ENCODE measurements at places on chromosomes 12 and 14.
A peak's percentile ranks its signal among the peaks of the same experiment; 100 is the strongest.

GRCh38 chr12:132646850-132647249, 28.3 kb downstream of the P2RX2 start:
- no peak for DNase-seq

DNA sequence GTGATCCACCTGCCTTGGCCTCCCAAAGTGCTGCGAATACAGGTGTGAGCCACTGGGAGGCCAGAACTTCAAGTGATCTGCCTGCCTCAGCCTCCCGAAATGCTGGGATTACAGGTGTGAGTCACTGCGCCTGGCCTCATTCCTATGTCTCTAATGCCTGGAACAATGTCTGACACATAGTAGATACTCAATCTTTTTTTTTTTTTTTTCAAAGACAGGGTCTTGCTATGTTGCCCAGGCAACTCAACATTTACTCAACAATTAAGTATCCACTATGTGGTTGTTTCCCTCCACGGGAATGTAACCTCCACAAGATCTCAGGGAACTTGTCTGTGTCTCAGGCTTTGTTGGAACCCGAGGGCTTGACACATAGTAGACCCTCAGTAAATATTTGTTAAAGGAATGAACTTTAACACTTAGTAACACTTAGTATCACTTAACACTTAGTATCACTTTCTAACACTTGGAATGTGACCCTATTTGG, 3.0 kb upstream of the TMEM120B start:
- no peak for DNase-seq

- no peak for DNase-seq
These were observed 737.1 kb upstream of the FLRT2 start for GRCh38 chr14:84792722-84793410.

- no peak for DNase-seq
These were observed 61.4 kb upstream of the MANSC4 start for GRCh38 chr12:27841392-27841882.

DNA sequence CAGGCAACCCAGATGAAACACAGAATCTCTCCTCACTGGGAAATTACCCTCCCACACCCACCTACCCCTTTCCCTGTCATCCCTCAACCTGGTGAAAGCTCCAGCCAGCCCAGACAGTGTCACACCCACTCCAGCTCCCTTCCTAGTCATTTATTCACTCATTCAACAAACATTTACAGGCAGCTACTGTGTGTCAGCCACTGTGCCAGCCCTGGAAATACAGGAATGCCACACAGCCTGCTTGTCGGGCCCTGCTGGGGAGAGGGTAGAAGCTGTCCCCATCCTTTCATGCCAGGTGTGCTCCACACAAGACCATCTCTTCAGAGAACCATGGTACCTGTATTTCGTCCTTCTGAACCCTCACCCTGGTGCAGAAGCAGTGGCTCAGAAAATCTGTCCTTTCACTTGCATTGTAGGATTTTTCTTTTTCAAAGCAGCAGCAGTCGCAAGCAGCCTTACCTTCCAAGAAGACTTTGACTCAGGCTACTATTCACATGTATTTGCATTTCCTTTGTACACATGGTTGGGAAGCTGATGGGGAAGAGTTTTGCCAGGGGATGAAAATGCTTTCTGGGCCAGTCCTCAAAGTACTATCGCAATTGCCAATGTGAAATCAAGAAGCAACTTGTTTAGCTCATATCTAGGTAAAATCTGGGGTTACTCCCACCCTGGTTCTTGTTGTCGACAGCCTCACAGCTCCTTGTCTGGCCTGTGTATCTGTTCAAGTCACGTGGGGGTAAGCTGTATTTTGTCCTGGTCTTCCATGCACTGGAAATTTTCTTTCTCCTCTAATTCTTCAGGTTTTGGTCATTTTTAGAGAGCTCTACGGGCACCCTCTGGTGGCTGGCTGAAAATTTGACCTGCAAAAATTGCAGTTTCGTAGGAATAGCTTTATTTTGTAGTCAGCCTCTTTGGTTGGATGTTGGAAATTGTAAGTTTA, 147.4 kb upstream of the EGLN3 start:
- DNase-seq, result peak; percentile 33

DNA sequence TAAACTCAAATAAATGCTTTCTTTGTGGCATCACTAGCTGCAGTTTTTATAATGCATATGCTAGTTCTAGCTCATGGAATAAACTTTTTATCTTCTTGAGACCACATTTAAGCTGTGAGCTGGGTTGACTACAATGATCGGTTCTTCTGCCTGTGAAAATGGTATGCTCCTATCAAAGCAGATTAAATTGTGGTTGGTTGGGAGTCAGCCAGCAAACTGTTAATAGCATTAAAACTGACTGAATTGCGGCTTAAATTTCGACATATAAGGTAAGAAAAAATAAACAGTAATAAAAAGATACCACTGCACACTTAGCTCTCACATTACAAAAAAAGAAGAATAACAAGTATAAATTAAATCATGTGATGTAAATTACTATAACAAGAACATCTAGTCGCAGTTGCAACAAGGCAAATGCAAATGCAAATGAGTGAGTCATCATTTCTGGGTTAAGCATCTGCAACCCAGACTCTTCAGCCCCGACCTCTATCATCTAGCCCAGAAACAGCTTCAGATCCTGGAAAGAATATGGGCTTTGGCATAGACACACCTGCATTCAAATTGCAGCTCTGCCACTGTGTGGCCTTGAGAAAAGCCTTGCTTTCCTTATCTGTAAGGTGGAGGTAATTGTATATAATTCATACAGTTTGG, 19.8 kb upstream of the DHRS7 start:
- no peak for DNase-seq

GRCh38 chr14:58963873-58964597, 224.4 kb upstream of the DAAM1 start:
- DNase-seq, result no peak

DNA sequence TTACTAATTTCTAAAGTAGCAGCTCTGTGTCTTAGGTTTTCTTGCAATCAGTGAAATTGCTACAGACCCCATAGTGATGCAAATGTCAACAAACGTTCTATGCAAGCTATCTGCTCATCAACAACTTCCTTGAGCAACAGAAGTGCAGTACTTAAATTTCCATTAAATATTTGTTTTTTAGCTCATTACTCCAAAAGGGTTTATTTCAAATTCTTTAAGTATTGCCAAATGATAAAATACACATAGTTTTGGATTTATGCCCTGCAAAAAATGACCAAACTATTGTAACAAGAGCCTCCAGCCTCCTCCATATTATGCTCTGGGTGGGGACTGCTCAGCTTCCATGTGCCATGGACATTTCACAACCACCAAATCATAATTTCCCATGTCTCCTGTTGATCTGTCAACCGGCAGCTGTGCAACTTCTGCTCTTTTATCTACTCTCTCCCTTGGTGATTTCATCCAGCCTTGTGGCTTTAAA, 4.4 kb downstream of the BDKRB1 start:
- no peak for DNase-seq

DNA sequence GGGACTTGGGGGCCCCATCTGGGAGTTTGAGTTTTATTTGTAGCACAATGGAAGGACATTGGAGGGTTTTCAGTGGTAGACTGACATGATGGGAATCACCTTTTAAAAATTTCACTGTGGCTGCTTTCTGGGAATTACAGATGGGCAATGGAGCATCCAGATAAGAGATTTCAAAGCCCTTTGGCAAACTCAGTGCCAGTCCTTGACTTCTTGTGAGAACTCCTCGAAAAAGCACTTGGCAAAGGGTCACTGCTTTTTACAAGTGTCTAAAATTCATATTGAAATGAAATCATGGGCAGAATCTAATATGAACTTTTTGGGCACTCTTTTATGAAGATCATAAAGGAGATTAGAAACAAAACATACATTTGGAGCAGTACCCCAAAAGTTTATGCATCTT, 34.3 kb upstream of the IGF1 start:
- DNase-seq, result no peak

GRCh38 chr14:99296517-99296916, 24.5 kb upstream of the BCL11B start:
- no peak for DNase-seq

- no peak for DNase-seq
These were observed 70.8 kb downstream of the SRGAP1 start for GRCh38 chr12:63915105-63915800.

GRCh38 chr14:73591690-73592449, at the start of gene ACOT4:
TSS of gene ACOT4 (plus strand) at chr14:73591873. CDS start at chr14:73591960, 87 bp downstream.
- DNase-seq, result peak; percentile 43

DNA sequence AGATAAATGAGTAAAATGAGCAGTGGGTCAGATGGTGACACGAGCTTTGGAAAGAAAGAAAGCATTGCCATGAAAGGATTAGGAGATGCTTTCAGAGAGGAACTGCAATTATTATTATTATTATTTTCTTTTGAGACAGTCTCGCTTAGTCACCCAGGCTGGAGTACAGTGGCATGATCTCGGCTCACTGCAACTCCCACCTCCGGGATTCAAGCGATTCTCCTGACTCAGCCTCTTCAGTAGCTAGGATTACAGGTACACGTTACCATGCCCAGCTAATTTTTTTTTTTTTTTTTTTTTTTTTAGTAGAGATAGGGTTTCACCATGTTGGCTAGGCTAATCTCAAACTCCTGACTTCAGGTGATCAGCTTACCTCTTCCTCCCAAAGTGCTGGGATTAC, 77.4 kb downstream of the ST8SIA1 start:
- no peak for DNase-seq

GRCh38 chr12:64025174-64025958, 180.9 kb downstream of the SRGAP1 start:
- DNase-seq, result no peak

- peak; percentile 68 for DNase-seq
These were observed 1498.5 kb upstream of the TMEM132C start for GRCh38 chr12:126768517-126768916.

- no peak for DNase-seq
These were observed 246.7 kb downstream of the DACT1 start for GRCh38 chr14:58884442-58884841.

GRCh38 chr12:46938071-46938678, 112.4 kb upstream of the SLC38A4 start:
- no peak for DNase-seq

- DNase-seq, result no peak
These were observed 28.8 kb downstream of the SERPINA3 start for GRCh38 chr14:94640721-94641631.

GRCh38 chr14:68140806-68141205, 321.2 kb downstream of the RAD51B start:
- no peak for DNase-seq

- DNase-seq, result no peak
These were observed 47.4 kb downstream of the FOXN3 start for GRCh38 chr14:89369656-89370055.

- no peak for DNase-seq
These were observed at the start of gene SLC24A4 for GRCh38 chr14:92323011-92323915. TSS of gene SLC24A4 (plus strand) at chr14:92323165. CDS start at chr14:92323831, 666 bp downstream.

GRCh38 chr14:99213101-99213500, 58.9 kb downstream of the BCL11B start:
- peak; percentile 74 for DNase-seq

GRCh38 chr12:41992692-41993215, 151.9 kb downstream of the GXYLT1 start:
- no peak for DNase-seq

GRCh38 chr12:1638203-1638602, 9.2 kb downstream of the WNT5B start:
- no peak for DNase-seq

- no peak for DNase-seq
These were observed 98.5 kb upstream of the PLEKHA5 start for GRCh38 chr12:19031032-19031431.

- no peak for DNase-seq
These were observed 47.7 kb downstream of the NOC4L start for GRCh38 chr12:132191715-132192553.

- no peak for DNase-seq
These were observed 114.4 kb downstream of the SLC38A1 start for GRCh38 chr12:46154221-46154985.

DNA sequence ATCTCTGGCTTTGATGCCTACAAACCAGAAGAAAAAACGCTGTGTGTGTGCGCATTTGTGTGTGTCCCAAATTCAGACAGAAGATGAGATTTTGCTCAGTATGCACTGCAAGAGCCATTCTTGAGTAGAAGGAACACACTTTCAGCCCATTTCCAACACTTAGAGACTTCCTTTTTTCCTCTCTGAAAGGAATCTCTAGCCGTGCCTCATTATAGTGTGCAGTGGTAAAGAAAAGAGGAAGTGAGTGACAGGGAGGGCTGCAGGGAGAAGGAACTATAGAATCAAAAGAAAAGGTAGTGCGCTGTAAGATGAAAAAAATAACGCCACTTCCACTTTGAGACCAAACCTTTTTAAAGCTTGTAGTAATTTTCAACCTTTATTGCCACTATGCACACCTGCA, 1400.9 kb upstream of the FLRT2 start:
- no peak for DNase-seq

- no peak for DNase-seq
These were observed 45.5 kb downstream of the CHGA start for GRCh38 chr14:92968291-92969020.

GRCh38 chr12:113693693-113694092, 222.0 kb upstream of the LHX5 start:
- DNase-seq, result no peak

GRCh38 chr14:100239840-100240667, 1.1 kb downstream of the YY1 start:
- peak; percentile 87 for DNase-seq

DNA sequence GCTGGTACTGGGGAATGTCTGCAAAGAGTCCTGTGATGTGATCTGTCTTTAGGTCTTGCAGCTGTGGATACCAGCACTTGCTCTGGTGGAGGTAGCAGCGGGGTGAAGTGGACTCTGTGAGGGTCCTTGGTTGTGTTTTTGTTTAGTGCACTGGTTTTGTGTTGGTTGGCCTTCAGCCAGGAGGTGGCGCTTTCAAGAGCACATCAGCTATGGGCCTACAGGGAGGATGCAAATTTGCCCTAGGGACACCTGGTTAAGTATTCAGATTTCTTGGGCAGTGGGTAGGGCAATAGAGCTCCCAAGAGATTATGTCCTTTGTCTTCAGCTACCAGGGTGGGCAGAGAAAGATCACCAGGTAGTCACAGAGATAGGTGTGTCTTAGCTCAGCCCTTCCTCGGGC, 63.8 kb downstream of the PTGER2 start:
- DNase-seq, result no peak

GRCh38 chr12:66066929-66067523, 63.5 kb downstream of the LLPH start:
- no peak for DNase-seq

GRCh38 chr12:57434517-57435223, at the start of gene INHBC:
TSS of gene INHBC (plus strand) at chr12:57434784. CDS start at chr12:57434887, 103 bp downstream.
- DNase-seq, result no peak

- no peak for DNase-seq
These were observed 479.4 kb upstream of the NOVA1 start for GRCh38 chr14:27077214-27077613.

DNA sequence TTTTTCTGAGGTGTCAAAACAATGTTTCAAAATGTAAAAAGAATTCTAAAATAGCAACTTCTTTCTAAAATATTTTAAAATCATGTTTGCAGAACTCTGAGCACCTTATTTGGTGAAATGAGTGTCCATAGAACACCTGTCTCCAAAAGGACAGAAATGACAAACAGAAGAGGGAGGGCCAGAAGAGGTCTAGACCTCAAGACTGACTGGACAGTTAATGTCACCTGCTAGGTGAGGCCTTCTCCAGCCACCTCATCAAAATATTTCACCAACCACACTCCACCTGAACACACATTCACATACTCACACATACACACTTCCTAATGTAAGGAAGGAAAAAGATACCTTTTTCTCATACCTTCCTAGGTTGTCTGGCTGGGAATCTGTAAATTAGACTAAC, 147.8 kb upstream of the PLEKHA5 start:
- DNase-seq, result no peak

All from CD4-positive, alpha-beta T cell treated with Interleukin-4 for 4 hours (primary cell).